ENCODE measurements at places on chromosomes 13 and 19.
A peak's percentile ranks its signal among the peaks of the same experiment; 100 is the strongest.

DNA sequence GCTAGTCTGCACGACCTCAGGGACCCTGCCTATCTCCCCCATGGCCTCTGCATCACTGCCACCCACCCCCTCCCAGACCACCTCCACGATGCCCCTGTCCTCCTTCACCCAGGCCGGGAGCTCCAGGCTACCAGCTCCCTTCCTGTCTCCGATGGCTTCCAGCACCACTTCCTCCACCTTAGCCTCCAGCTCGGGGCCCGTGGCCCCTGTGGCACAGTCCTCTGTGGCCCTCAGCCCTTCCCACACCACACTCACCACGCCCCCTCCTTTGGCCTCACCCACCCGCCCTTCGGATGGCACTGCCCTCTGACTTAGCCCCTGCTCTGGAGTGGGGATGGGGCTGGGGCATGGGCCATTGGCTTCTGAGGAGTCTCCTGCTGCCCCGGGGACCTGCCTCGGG is 7.2 kb downstream of the PALM3 start:
- DNase-seq, result no peak

DNA sequence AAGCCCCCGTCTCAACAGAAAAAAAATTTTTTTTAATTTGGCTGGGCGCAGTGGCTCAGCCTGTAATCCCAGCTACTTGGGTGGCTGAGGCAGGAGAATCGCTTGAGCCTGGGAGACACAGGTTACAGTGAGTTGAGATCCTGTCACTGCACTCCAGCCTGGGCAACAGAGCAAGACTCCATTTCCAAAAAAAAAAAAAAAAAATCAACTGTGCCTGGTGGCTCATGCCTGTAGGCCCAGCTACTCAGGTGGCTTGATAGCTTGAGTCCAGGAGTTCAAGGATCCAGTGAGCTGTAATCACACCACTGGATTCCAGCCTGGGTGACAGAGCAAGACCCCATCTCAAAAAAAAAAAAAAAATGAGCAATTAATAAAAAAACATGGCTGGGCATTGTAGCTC is 1.3 kb upstream of the DOHH start:
- no peak for DNase-seq

- DNase-seq, result no peak
These were observed 240.0 kb downstream of the ENOX1 start for GRCh38 chr13:43546816-43547215.

DNA sequence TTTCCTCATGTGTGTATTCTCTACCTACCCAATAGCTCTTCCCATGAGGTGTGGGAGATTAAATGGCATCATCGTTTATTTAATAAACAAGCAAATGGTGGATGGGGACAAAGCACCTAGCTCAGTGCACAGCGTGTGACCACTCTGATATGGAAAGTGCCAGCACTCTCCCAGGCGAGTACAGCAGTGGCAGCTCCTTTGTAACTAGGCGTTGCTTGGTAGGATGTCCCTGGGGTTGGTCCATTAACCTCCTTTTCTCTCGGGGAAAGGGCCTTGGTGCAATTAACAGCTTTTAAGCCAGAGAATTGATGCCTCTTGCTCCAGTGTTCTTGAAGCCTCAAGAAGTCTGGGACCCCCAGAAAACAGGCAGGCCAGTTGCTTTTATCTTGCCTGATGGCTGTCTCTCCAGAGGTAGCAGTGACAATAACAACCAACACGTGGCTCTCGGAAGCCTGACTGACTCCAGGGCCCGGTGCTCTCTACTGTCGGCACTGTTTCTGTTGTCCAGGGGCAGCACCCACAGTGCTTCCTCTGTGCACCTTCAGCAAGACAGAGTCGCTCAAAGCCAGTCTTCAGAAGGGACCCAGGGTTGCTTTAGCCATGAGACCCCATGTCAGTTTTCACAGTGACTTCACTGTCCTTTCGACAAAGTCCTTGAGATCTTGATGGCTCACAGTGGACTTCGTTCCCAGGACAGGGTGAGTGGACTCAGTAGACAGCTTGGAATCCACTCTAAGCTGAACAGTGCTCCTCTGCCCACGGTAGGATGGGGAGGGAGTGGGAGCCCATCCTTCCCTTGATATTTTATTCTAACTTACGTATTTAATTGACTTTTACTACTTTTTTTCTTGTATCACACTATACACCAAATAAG is 33.9 kb upstream of the NPAS1 start:
- no peak for DNase-seq

DNA sequence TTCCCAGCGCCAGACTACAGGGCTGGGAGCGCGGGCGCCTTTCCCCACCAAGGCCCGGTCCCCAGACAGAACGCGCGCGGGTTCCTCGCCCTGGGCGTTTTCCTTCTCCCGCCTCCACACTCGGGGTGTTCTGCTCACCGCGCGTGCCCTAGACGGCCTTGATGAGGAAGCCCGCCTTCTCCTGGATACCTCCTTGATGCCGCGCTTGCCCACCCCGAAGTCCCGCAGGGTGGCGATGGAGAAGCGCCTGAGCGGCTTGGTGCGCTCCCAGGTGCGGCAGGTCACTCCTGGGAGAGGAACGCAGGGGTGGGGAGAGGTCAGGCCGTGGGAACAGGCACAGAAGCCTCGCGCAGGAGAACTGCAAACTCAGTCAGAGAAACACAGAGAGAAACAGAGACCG is 34.8 kb downstream of the CYP2B6 start:
- no peak for DNase-seq

DNA sequence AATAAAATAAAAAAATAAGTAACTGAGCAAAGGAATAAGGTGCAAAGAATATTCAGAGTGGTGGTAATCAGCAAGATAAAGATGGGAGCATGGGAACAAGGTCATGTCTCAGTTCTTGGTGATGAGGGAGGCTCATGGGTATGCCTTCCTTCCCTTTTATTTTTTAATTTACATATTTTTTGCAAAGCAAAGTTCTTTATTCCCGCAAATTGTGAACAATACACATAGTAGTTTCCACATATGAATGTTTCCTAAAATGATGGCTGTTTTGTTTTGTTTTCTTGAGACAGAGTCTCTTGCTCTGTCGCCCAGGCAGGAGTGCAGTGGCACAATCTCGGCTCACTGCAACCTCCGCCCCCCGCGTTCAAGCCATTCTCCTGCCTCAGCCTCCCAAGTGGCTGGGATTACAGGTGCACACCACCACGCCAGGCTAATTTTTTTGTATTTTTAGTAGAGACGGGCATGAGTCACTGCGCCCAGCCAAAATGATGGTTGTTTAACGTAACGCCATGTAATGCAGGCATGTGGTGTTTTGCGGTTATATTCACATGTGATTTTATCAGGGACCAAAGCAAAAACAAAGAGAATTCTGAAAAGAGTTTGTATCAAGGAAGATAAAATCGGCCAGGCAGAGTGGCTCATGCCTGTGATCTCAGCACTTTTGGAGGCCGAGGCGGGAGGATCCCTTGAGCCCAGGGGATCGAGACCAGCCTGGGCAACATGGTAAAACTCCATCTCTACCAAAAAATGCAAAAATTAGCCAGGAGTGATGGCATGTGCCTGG is 4.5 kb upstream of the ADGRE2 start:
- DNase-seq, result no peak

DNA sequence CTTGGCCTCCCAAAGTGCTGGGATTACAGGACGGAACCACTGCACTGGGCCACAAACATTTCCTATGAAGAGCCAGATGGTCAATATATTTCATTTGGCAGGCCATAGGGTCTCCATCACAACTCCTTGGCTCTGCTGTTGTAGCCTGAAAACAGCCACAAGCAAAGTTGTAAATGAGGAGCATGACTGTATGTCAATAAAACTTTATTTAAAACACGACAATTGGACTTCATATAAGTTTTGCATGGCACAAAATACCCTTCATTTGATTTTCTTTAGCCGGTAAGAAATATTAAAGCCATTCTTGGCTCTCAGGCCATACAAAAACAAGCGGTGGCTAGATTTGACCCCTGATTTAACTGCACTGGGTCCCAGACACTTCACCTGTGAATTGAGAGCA is 3.1 kb upstream of the FPR1 start:
- DNase-seq, result no peak

DNA sequence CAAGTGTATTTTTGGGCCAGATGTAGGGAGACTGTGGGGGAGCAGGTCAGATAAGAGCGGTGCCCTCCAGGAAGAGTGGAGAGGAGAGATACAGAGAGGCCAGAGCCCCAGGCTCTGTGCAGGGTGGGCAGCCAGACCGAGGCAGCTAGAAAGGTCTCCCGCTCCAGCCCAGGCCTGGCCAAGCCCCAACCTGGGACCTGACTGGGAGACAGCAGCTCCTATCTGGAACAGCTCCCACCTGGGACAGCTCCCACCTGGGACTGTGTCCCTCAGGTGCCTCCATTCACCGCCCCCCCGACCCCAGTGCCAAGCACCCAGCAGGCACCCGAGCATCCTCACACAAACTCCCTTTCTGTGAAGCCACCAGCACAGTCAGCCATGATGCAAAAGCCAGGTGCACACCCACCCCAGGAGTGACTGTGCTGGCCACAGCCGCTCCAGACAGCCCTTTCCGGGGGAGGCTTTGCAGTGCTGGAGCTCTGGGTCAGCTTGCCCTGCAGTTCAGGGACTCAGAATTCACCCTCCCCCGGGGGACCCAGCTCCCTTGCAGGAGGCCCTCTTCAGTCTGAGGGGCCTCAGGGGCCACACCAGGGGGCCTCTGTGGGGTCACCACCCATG is 2.1 kb upstream of the GRTP1 start:
- DNase-seq, result no peak

DNA sequence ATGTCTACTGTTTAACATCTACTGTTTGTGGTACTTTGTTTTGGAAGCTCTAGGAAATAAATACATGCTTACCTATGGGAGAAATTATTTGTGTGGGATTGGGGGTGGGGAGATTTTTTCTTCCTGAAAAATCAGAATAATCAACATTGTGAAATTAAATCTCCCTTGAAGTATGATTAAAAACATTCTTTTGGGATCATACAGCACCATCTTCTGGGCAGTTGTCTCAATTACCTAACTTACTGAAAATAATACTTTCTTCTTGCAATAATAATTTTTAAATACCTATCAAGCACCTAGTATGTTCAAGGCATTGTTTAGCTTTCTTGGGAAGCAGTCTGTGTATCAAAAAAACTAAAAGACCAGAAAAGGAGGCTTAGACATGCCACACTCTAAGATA is 576.5 kb upstream of the ARGLU1 start:
- DNase-seq, result no peak

GRCh38 chr13:21674490-21675009 is 3.7 kb downstream of the FGF9 start:
- peak; percentile 43 for DNase-seq

- no peak for DNase-seq
These were observed 117.9 kb upstream of the GPR12 start for GRCh38 chr13:26878438-26878837.

- DNase-seq, result no peak
These were observed 15.2 kb downstream of the CNFN start for GRCh38 chr19:42374826-42375376.

DNA sequence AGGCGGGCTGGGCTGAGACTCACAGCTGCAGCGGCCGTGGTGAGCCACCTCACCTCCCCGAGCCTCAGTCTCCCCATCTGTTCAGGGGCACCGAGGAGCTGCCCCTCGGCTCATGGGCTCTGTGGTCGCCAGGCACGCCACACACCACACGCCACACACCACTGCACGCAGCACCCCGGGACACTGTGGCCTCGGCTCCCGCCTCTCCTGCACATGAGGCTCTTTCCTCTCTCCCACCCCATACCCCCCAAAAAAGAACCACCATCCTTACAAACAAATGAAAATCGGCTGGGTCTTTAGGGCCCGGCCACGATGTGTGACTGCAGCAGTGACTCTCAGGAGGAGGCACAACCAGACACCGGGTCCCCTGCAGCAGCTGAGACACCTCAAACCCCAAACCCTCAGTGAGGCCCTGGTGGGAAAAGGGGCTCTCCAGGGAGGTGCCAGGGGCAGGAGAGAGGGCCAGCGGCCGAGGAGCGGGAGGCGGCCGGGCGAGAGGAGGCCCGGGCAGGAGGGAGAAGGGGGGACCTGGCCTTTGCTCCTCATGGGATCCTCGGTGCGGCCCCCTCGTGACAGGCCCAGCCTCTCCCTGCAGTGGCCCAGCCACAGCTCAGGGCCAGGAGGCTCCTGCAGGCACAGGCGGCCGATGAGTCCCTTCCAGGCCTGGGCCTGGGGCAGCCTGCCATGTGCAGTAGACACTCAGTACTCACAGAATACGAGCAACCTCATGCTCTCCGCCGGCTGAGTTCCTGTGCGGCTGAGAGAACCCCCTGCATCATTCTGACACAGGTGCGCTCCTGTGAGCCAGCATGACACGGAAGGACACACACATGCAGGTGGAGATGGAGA is 66.3 kb downstream of the RASA3 start:
- peak; percentile 32 for DNase-seq

DNA sequence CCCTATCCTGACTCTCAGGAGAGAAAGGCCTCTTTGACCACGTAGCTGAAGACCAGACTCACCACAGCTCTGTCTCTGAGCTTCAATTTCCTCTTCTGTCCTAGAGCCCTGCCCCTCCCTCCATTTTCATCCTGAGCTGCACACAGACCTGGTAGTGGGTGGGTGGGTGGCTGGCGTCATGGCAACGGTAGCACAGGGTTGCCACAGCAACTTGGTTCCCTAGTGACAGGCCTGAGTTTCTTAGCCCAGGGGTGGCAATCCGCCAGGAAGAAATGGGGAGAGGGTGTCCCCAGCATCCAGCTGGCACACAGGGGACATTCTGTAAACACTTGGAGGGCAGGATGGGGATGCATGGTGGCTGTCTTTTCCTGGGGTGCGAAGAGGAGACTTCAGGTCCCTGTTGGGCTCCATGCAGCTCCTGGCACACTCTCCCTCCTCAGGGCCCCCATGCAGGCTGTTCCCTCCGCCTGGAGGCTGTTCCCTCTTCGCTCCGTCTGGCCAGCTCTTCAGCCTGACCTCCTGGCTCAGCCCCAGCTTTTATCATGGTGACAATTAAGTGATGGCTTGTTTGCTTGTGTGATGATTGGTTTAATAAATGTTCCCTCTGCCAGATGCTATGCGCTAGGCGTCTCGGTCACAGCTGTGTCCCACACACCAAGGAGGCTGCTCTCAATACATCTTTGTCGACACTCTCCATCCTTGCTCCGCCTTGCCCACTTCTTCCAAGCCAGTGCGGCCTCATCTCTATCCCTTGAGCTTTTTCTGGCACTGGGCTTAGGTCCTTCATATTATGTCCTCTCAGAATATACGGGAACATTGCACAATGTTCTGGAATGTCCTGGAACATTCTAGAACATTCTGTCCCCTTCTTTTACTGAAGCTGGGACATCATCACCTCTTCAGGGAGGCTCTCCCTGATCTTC is 7.4 kb upstream of the KLHL26 start:
- peak; percentile 63 for DNase-seq
